ENCODE measurements at places on chromosomes 7 and 10.
A peak's percentile ranks its signal among the peaks of the same experiment; 100 is the strongest.

- DNase-seq: no peak
Measured at GRCh38 chr7:99729486-99730237, 5.3 kb downstream of the CYP3A7 start.

DNA sequence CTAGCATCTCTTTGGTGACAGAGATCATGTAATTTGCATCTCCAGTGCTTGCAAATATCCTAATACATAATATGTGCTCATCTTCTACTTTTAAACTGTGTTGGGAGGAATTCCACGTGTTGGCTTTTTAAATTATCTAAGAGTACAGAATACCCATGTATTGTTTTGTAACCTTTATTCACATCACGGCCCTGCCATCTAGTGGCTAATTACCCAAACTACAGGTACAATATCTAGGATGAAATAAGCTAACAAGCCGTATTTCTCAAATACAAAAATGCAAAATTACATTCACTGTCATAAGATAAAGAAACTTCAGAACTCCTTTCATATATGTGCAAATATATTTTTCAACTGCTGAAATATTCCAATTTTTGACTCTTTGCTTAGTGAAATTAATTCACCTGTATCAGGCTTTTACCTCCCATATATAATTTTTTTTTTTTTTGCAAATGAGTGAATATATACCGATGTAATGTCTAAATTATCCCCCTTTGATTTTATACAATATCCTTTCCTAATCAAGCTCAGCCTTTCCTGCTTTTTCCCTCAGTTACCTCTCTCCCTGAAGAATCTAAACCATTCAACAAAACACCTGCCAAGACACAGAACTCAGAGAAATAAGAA lies 30.3 kb upstream of the LSM8 start:
- peak; percentile 30 for DNase-seq

GRCh38 chr7:82430500-82431465 lies 12.8 kb downstream of the CACNA2D1 start:
- DNase-seq: peak; percentile 17

DNA sequence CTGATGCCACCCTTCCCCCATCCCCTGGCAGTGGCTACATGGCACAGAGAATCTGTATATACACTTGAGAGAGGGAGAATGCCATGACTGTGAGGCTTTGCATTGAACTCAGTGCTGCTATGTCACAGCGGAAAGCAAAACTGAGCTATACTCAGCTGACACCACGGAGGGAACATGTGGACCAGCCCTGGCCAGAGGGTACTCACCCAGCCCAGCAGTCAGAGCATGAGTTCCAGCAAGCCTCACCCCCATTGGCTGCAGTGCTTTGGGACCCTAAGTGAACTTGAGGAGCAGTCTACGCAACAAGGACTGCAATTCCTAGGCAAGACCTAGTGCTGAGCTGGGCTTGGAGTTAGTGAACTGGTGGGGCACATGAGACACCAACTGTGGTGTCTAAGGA lies 10.3 kb upstream of the AOC1 start:
- DNase-seq: no peak

GRCh38 chr7:155764438-155764793 lies 47.8 kb downstream of the SHH start:
- DNase-seq: no peak

DNA sequence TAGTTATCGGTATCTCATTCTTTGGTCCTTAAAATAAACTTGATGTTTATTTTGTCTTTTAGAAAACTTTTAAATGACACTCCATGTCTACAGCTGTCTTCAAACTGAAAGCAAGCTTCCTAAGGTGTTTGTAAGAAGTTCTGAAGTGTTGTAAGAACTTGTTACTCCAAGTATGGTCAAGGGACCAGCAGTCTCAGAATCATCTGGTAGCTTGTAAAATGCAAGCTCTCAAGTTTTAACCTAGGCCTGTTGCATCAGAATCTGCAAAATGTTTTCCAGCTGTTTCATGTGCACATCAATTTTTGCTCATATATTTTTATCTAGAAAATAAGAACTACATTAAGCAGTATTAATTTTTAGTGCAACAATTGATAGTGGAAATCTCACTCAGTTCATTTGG lies 104.1 kb downstream of the THSD7A start:
- peak; percentile 18 for DNase-seq

DNA sequence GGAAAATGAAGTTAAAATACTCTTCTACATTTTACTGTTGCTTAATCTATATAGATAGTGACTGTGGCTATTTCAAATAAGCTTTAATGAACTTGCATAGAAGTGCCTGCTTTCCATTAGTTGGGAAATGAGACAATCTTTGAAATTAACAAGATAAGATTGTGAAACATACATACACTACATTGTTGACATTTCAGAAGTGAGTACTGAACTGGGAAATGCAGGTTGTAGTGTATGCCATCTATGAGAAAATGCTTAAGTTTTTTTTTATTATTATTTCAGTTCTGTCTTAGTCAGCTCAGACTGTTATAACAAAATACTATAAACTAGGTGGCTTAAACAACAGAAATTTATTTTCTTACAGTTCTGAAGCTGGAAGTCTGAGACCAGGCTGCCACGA lies 49.6 kb upstream of the CSTF2T start:
- DNase-seq: peak; percentile 9

DNA sequence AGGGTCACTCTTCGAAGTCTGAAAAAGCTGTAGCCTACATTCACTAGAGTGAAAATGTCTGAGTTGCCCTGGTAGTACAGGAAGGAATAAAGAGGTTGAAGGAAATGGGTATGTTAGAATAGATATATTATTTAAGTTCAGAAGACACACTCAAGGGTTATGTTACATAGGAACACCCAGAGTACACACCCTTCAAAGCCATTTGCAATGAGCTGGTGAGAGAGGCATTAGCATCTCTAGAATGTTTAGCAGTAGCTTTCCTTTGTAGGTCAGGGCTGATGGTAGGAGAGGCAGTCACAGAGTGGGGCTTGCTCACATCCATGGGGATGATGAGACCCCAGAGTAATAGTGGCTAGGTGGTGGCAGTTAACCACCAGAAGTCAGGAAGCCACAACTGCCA lies 221.2 kb downstream of the SLC25A13 start:
- DNase-seq: no peak

DNA sequence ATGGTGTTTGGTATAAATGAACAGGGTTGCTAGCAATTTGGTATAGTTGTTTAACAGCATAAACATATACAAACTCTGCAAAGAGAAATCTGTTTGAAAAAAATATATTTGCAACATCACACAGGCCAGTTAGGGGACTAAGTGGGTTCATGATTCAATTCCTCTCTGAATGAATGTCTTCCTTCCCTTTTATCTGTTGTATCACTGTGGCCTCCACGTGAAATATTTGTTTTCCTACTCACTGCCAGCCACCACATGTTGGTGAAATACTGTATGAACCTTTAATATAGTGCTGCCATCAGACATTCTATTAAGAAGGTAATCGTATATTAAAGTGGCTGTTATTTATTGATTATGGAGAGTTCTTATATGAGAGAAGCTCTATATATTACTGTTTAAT lies 157.0 kb downstream of the ARID5B start:
- DNase-seq: no peak

- no peak for DNase-seq
Measured at GRCh38 chr7:136213012-136213411, 235.9 kb upstream of the MTPN start.

DNA sequence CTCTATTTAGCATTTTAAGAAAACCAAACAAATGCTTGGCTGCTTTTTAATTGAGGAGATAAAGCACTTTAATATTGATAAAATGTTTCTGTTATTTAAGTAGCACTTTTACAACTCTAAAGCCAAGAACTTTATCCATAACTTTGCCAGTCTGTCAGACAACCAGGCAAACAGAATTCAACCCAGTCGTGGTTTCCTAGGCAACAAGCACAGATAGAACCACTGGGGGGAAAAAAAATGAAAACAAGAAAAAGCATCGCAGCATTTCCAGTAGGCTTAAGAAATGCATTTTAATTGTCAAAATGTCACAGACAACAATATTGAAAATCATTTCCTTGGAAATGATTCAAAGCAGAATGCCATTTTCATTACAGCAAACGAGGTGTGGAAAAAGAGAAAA lies 323.4 kb downstream of the PARD3 start:
- DNase-seq: no peak

DNA sequence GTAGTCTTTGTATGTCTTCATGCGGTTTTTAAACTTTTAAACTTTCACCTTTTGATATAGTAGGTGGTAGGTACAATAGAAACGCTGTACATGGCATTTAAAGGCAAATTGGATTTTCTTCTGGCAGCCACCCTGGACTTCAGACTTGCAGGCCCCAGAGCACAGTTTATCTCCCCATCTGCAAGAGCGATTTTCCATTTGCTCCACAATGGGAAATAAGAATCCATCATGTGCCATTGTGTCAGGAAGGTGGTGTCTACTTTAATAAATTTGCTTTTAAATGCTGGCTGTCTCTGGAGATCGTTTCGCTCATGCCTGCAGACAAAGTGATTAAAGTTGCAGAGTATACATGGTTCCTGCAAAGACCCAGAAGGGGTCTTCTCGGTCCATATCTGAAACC lies 38.9 kb downstream of the UNC5B start:
- no peak for DNase-seq

DNA sequence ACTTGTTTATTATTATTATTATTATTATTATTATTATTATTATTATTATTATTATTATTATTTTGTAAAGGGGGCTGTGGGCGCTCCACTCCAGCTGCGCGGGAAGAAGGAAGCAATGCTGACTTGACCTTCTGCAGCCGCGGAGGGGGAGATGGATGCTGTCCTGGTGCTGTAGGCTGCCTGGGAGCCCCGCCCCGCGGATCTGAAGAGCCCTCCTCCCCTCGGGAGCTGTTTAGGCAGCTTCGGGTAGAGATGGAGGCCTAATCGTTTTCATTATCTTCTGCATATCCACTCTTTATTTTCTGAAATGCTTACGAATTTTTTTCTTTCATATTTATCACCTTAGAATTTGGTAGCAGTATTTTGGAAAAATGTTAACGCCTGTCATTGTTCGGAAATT lies 101.2 kb upstream of the KLF6 start:
- peak; percentile 81 for DNase-seq

GRCh38 chr10:36030516-36030915 lies 388.4 kb upstream of the FZD8 start:
- no peak for DNase-seq

- no peak for DNase-seq
Measured at GRCh38 chr7:20738518-20739481, 47.9 kb downstream of the SP8 start.

DNA sequence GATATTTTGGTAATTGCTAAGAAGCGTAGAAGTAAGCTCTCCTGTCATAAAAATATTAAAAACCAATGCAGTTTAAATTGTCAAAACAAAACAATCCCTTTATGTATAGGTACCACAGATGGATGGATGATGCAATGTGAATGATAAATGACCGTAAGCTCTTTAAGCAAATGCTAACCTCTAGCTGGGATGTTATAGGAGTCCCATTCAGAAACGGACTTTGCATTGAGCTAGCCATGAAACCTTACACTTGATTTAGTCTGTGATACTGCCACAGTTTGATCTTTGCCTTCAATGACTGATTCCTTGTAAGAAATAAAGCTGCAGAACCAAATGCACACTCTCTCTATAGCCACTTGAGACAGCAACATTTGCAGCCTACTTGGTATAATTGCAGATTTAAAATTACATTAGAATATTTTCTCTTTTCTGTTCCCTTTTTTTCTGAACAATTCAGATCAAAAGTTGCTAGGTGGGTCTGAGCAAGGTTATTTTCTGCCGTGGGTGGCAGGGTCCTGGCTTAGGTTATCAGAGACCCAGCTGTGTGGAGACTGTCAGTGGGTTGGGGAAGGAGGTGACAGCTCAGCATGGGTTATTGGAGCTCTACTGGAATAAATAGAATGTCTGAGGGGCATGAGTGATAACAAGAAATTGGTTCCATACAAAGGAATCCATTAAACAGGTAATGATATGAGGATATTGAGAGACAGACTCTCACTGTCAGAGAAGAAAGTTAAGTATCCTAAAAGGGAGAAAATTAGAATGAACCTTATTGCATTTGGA lies 258.8 kb upstream of the CDC14C start:
- no peak for DNase-seq

GRCh38 chr7:27202862-27203134 lies 2.9 kb upstream of the HOXA13 start:
- no peak for DNase-seq

GRCh38 chr7:141369422-141369821 lies 181.8 kb upstream of the AGK start:
- DNase-seq: no peak

GRCh38 chr7:35617041-35617440 lies 77.9 kb downstream of the HERPUD2 start:
- DNase-seq: peak; percentile 43

- peak; percentile 65 for DNase-seq
Measured at GRCh38 chr10:89981891-89982290, 280.5 kb downstream of the KIF20B start.

DNA sequence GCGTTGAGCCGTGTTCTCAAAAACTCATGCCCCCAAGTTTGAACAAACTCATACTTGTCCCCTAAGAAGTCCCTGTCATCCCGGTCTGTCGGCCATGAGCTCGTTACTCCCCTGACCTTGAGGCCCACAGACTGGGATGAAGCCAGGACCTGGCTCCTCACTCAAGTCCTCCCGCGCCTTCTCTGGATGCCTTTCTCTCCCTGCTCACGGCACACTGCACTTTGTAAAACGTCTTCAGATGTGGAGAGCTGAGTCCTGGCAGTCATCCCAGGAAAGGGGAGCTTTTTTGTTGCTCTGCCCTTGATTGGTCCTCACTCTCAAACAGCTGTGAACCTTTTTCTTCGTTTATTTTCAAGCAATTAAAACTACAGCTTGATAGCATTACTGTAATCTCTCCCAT lies 110.8 kb downstream of the JAZF1 start:
- DNase-seq: peak; percentile 86

DNA sequence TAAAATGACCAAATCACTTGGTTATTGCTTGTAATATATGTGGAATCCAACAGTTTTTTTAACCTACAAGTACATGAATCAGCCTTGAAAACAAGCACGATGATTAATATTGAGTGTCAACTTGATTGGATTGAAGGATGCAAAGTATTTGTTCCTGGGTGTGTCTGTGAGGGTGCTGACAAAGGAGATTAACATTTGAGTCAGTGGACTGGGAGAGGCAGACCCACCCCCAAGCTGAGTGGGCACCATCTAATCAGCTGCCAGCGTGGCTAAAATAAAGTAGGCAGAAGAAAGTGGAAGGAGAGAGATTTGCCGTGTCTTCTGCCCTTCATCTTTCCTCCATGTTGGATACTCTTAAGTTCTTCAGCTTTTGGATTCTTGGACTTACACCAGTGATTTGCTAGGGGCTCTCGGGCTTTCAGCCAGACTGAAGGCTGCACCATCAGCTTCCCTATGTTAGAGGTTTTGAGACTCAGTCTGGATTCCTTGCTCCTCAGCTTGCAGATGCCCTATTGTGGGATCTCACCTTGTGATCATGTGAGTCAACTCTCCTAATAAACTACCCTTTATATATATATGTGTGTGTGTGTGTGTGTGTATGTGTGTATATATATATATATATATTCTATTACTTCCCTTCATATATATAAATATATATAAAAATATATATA lies 118.4 kb upstream of the WDR11 start:
- no peak for DNase-seq

DNA sequence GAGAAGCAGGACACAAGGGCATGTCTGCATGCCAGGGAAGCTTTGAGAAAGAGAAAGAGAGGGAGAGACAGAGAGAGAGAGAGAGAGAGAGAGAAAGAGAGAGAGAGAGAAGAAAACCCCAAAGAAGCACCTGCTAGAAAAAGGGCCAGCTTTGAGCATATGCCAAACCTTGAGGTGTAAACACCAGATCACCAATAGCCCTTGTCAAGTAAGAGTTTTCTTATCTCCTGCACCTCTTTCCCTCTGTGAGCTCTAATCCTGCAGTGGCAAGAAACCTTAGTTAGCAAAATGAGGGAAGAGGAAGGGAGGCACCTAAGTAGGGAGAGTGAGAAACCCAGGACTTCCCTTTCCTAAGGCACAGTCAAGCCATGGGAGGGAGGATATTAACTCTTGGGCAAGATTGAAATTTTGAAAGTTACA lies 11.3 kb upstream of the TRDMT1 start:
- DNase-seq: no peak
